ENCODE measurements at places on chromosomes 2 and 18. TPM values are rescaled to one million over a fixed set of nuclear protein-coding genes. Genes with fewer than 3 reads are reported as not detected.

DNA sequence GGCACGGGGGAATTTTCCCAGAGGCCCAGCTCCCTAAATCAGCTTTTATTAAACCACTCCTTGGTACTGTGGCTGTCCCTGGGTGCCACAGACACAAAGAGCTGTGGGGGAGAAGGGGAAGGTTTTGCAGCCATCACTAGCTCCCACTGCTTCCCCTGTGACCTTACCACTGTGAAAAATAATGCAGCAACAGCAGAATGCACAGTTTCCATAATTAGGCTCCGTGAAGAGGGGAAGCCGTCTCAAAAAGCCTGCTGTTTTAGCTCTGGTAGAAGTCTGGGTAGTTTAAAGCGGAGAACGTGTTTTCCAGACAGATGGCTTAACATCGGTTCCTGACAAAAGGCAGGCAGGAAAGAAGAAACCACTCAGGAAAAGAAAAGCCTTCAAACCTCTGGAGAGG lies 27.5 kb upstream of the CAB39 start:
- no peak for DNase-seq

DNA sequence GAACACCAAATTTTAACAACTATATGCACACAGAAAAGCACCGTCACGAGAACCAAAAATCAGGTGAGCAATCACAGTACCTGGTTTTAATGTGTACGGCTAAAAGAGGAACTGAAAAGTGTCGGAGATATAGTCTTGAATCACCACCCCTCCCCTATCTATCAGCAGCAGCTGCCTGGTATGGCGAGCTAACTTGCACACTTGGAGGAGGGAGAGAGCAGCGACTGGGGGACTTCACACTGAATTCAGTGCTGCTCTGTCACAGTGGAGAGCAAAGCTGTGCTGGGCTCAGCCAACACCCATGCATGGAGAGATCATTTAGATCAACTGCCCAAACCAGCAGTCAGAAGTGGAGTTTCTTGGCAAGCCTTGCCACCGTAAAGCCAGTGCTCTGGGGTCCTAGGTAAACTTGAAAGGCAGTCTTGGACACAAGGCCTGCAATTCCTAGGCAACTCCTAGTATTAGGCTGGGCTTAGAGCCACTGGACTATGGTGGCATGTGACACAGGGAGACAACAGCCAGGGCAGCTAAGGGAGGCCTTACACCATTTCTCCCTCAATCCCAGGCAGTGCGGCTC lies 89.2 kb upstream of the CD226 start:
- no peak for DNase-seq

GRCh38 chr2:156158808-156159207 lies 173.7 kb downstream of the NR4A2 start:
- no peak for DNase-seq

DNA sequence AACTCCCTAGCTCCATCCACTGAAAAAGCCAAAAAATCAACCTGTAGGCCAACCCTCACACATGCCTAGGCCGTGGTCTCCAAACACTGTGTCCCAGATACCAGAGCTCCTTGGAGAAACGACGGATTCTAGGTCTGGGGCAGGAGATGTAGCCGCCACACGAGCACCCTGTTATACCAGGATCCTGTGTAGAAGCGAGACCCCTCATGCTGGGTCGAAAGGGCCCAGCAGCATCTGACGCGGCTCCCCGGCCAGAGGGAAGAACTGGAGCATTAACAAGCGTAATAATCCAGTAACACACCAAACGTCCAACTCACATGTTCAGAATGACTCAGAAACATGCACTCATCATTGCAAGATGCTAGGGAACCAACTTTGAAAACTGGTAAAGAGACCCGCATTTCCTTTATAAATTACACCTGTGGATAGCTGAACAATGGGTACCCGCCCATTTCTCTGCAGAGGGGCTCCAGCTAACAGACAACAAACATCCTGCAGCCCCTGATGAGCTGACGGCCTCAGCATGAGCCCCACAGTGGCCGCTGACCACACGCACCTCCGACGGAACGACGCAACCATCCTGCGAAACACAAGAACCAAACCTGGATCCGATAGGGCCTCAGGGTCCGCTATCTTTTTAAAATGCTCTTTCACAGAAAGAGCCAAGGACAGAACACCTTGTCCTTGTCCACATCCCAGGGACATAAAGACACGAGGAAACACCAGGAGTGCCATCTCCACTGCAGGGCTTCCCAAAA lies 14.2 kb downstream of the SLC66A2 start:
- no peak for DNase-seq

DNA sequence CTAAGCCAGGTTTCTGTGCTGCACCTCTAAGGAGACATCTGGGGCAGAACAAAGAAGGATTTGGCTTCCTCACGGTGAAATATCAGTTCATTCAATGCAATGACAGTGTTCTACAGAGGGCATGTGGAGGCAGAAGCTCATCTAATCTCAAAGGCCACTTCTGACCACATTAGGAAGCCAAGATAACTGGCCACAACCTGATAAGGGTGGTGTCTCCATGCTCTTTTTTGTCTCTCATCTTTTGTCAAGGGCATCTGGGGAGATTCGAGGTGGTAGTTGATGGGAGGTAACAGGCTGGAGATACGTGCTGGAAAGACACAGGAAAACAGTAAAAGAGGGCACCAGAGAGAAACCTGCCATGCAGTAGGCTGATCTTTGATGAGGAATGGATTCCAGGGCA lies 303.9 kb downstream of the LRATD1 start:
- DNase-seq = no peak

GRCh38 chr2:18976168-18976961 lies 382.1 kb downstream of the OSR1 start:
- DNase-seq = no peak

- DNase-seq = no peak
These were observed 21.5 kb upstream of the BIN1 start for GRCh38 chr2:127128445-127128904.

GRCh38 chr2:195756218-195756942 lies 99.4 kb downstream of the SLC39A10 start:
- DNase-seq = no peak

DNA sequence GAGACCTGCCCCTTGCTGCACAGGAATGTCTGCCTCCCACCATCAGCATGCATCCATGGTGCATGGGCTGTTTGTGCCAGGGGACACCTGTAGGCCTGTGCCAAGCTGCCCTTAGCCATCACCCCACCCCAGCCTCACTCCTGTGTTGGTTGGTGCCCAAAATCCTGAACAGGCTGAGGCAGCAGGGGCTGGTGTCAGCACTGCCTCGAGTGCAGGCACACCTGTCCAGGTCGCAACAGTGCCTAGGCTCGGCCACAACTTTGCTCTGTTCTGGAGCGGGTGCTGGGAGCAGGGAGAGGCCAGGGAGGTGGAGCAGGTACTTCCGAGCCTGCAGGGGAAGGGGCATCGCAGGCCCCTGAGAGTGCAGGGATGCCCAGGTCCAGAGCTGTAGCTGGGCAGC lies 69.1 kb downstream of the SRBD1 start:
- DNase-seq = no peak

GRCh38 chr18:48408111-48408726 lies 964 bp downstream of the ZBTB7C start:
- DNase-seq = peak; percentile 42

GRCh38 chr2:230690439-230690838 lies 22.2 kb upstream of the CAB39 start:
- peak; percentile 60 for DNase-seq

DNA sequence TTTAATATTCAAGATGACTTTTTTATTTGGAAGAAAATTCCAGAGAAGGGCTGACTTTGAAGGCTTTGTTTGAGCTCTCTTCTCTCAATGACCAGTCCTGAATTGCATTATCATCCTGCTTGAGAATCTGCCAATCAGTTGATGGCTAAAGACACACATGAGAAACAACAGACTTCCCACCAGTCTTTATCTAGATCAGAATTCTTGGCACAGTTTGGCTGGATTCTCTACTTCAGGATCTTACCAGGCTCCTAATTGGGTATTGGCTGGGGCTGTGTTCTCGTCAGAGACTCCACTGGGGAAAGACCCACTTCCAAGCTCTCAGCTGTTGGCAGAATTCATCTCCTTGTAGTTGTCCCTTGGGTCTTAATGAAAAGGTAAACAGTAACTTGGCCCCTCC lies 86.0 kb downstream of the WDSUB1 start:
- no peak for DNase-seq

DNA sequence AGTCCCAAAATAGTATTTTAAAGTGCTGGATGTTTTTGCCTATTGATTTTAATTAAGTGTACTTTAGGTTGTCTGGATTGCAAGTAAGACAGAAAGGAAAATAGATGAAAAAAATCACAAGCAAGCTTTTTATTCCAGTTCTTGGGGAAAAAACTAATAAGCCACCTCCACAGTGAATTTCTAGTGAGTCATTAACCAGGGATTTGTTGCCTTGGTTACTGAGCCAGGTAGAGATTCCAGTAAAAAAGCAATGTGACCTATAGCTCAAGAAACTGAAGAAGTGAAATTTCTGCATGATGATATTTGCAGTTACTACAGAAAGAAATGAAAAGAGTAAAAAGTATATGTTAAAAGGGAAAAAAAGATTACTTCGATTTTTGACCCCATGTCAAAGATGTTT lies 160.6 kb downstream of the METTL4 start:
- DNase-seq = no peak

DNA sequence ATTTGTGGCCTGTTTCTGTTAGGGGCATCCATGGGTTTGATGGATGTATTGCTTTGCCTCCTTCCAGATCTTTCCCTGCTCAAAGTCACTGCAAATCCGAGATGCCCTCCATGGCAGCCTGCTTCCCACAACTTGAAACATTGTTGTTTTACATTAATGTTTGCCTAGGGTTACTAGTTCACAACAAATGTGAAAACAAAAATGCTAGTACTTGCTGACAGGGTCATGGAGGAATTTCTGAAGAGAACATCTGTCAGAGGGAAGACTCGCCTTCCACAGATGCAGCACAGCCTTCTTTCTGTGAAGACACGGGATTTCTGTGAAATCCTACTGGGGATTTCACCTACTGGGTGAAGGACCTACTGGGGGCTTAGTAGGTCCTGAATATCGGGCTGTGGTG lies 260.0 kb upstream of the FN1 start:
- no peak for DNase-seq

DNA sequence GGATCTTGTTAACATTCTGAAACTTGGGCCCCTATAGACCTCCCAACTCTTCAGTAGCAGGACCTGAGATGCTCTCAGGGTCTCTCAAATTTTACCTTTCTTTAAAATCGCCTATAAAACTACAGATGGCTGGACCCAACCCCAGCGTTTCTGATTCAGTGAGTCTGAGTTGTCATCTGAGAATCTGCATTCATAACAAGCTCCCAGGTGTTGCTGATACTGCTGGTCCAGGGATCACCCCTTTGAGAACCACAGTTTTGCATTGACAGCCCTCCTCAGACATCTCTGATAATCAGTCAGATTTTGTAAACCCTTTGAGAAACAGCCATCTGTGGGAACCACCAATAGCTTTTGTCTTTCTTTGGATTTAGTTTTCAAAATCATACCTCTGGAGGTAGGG lies 315.8 kb downstream of the CYRIA start:
- DNase-seq = no peak

DNA sequence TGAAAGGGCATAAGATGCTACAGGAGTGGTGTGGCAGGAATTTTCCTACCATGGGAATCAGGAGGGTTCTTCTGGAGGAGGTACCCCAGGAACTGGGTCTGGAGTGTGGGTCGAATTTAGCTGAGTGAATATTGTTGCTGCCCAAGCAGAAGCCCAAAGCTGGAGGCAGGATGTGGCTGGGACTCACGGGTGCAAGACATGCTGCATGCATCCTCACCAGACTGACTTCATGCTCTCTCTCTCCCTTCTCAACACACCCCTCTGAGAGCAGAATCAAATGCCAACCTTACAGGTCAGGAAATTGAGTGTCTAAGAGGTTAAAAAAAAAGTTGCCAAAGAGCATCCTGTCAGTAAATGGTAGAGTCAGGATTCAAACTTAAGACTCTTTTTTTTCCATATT lies 78.8 kb upstream of the TTC39C start:
- DNase-seq = no peak

DNA sequence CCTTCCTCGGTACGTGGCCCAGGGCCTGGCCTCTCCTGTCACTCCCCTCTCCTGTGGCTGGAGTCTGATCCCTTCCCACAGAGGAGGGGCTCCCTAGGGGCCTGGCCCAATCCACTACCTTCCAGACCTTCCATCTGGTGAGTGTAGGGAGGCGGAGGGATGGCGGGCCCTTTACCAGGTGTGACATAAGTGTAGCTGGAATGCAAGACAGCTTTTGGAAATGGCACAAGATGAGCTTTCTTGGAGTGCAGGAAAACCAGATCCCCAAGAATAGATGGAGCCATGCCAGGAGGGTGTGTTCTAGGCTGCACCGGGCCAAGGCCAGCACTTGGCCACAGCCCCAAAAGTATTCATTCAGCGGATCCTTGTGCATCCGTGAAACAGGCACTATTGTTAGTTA lies 30.1 kb downstream of the IGFBP5 start:
- DNase-seq = no peak

DNA sequence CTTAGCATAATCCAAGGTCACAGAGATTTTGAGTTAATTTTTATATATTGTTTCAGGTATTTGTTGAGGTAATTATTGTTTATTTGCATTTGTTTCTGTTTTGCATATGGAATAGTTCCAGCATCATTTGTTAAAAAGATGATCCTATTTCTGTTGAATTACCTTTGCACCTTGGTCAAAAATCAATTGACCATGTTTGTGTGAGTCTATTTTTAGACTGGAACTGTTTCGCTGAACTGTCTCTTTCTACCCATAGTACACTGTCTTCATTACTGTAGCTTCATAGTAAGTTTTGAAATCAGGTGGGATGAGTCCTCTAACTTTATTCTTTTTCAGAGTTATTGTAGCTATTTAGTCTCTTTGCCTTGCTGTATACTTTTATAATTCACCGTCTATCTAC lies 28.9 kb upstream of the RAMP1 start:
- no peak for DNase-seq

GRCh38 chr2:121362774-121363173 lies 77.8 kb upstream of the TFCP2L1 start:
- no peak for DNase-seq

DNA sequence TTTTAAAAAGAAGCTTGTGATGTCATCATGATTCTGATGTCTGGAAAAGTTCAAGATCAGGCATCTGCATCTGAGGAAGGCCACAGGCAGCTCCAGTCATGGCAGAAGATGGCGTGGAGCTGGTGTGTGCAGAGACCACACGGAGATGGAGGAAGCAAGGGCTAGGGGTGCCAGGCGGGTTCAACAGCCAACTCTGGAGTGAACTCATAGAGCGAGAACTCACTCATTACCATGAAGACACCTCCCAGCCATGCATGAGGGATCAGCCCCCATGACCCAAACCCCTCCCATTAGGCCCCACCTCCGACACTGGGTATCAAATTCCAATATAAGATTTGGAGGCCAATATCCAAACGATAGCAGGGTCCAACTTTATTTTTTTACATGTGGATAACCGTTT lies 61.6 kb downstream of the KCNG2 start:
- DNase-seq = no peak

The IL36A gene
- total RNA-seq = not detected

The FTCDNL1 gene
- total RNA-seq = 3.4 TPM

The DPP4 gene
- total RNA-seq = 2.0 TPM

The FBXO41 gene
- 2.3 TPM for total RNA-seq

The CAVIN2 gene
- total RNA-seq = 106 TPM

The DSG1 gene
- total RNA-seq = 2.0 TPM

The UGT1A3 gene
- not detected for total RNA-seq

The CAPN14 gene
- total RNA-seq = 0.12 TPM

Data from left cardiac atrium (tissue), 4 donors.